ENCODE measurements at places on chromosomes 5 and 9.
A peak's percentile ranks its signal among the peaks of the same experiment; 100 is the strongest.

DNA sequence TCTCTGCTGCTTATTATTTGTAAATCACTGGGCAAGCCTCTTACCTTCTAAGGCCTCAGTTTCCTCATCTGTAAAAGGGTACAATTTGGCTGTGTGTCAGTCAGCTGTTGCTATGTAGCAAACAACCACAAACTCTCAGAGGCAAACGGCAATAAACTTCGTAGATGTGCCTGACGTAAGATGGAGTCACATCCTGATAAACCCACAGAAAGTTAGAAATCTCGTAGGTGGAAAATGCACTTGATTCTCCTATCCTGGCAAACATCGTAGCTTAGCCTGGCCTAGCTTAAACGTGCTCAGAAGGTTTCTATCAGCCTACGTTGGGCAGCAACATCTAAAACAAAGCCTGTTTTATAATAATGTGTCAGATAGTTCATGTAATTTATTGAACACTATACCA lies 35.0 kb upstream of the UNC5A start:
- DNase-seq, result no peak

- DNase-seq, result no peak
These were observed 211.5 kb upstream of the TAS2R1 start for GRCh38 chr5:9841516-9842170.

- DNase-seq, result no peak
These were observed 131.0 kb upstream of the DMAC1 start for GRCh38 chr9:7930613-7931012.

DNA sequence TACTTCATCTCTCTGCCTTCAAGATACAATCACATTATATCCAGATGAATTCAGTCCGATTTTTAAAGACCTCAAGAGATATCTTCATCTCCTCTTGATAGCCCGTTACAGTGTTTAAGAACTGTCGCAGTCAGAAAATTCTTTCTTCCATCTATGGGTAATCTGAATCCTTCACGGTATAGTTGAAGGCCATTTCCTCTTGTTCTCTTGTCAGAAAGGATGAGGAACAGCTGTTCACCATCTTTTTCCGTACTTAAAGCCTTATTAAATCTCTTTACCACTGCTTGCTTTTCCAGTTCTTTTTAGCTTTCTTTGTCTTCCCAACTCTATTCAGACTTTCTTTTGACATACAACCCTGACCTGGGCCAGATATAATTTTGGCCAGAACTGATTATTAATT lies 121.8 kb downstream of the XRCC4 start:
- DNase-seq, result no peak

- DNase-seq, result no peak
These were observed 70.0 kb downstream of the OTP start for GRCh38 chr5:77568555-77568954.

DNA sequence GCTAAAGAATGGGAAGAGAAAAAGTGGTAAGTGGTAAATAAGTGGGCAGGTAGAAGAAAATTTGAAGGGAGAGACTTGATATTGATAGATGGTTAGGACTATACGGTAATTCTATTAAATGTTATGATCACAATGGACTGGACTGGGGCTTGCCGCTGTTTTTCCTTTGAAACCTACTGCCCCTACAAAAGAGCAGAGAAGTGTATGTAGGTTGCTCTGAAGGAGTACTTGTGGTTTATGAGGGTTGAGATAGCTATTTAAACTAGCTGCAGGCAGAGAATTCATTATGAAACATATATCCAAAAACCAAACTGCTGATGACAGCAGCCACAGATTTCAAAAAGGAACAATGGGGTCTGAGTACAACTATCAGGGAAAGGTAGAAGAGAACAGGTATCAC lies 16.8 kb upstream of the HK3 start:
- DNase-seq, result no peak

DNA sequence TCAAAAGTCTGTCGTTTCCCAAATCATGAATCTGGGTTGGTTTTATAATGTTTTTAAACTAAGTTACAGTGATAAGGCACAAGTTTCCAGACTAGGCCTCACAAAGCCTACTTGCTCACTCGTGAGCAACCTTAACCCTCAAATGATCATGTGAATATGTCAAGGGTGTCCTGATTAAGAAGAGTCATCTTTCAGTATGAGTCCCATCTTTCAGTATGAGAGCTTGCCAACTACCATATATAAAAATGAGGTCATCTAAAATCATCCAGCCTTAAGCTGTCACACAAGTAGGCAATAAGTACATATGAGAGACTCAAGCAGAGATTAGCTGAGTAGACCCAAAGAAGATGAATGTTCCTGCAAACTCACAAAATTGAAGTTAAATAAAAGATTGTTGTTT lies 668.4 kb upstream of the FAM174A start:
- peak; percentile 55 for DNase-seq

DNA sequence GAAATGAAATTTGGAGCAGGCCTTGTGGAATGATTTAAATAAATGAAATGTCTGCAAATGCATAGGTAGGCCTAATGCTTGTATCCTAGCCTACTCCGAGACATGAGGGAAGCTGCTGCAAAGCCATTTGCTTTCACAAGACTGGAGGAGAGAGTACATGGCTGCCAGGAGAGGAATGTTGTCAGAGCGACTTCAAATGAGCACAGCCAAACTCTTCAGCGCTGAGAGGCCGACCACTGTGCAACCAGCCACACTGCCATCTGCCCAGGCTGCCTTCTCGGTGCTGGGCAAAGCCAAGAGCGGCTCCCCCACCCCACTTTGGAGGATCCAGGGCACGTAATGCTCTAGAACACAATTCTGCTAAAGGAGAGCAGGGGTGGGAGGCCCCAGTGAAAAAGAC lies 122.6 kb downstream of the RASEF start:
- no peak for DNase-seq

- no peak for DNase-seq
These were observed 37.9 kb downstream of the ADRB2 start for GRCh38 chr5:148864113-148864841.
